ENCODE measurements at places on chromosomes 2 and 18. TPM values are rescaled to one million over a fixed set of nuclear protein-coding genes. Genes with fewer than 3 reads are reported as not detected.

The POTEC gene
- total RNA-seq, result not detected

The CFAP210 gene
- total RNA-seq, result not detected

GRCh38 chr2:71313016-71313766, 18.4 kb upstream of the ZNF638 start:
- no peaks in the 10 kb centered on the region for H3K27me3 ChIP-seq
- no peak overlapping the region for H3K27ac ChIP-seq
- no peaks in the 10 kb centered on the region for H3K36me3 ChIP-seq
- no peak overlapping the region for H3K4me3 ChIP-seq
- peaks cover 6% of the 10 kb centered on the region for H3K4me1 ChIP-seq

The SLC35G4 gene
- total RNA-seq, result not detected

The CHRNA1 gene
- 0.33 TPM for total RNA-seq

GRCh38 chr18:68121826-68122225, 593.1 kb downstream of the TMX3 start:
- no peak overlapping the region for H3K27ac ChIP-seq
- no peaks in the 10 kb centered on the region for H3K27me3 ChIP-seq
- no peak for DNase-seq
- no peaks in the 10 kb centered on the region for H3K4me1 ChIP-seq
- H3K36me3 ChIP-seq, result no peaks in the 10 kb centered on the region
- H3K4me3 ChIP-seq, result no peak overlapping the region

- no peaks in the 10 kb centered on the region for H3K27me3 ChIP-seq
- no peak overlapping the region for H3K27ac ChIP-seq
- peaks cover 2% of the 10 kb centered on the region for H3K4me1 ChIP-seq
- no peak for DNase-seq
- no peak overlapping the region for H3K4me3 ChIP-seq
Measured at GRCh38 chr2:39737661-39738060, 41.4 kb downstream of the THUMPD2 start.

GRCh38 chr2:137872577-137872976, 91.7 kb upstream of the HNMT start:
- no peak overlapping the region for H3K4me3 ChIP-seq
- H3K27me3 ChIP-seq, result no peaks in the 10 kb centered on the region
- no peak for DNase-seq
- no peaks in the 10 kb centered on the region for H3K4me1 ChIP-seq
- H3K27ac ChIP-seq, result no peak overlapping the region
- H3K36me3 ChIP-seq, result no peaks in the 10 kb centered on the region

- H3K27ac ChIP-seq, result no peak overlapping the region
- H3K4me3 ChIP-seq, result no peak overlapping the region
- H3K27me3 ChIP-seq, result no peaks in the 10 kb centered on the region
- H3K36me3 ChIP-seq, result no peaks in the 10 kb centered on the region
Measured at GRCh38 chr18:58668897-58669296, 2.4 kb upstream of the MALT1 start.

DNA sequence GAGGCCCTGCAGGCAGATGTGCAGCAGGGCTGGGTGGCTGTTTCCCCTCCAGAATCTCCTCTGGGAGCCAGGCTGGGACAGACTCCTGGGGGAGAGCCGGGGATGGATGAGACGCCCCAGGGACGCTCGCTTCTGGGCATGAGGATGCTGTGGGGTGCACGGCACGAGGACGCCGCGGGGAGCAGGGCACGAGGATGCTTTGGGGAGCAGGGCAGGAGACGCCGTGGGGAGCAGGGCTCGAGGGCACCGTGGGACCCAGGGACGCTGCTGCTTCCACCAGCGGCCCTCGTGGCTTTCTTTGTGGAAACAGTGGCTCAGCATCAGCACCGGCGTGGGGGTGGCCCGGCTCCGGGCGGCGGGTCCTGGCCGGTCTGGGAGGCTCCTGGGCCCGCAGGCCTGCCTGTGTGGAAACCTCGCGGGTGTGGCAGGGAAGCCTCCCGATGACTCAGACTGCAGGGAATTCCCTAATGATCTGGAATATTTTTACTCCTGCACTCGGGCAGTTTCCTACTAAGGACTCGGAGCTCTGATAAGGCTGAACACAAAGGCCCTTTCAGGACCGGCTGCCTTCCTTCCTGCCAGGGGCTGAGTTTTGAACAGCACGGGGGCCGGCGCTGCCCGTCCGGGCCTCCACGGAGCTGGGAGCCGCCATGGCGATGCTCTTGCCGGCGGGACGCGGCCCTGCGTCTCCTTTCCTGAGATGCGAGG, 62.6 kb downstream of the NFATC1 start:
- peaks cover 51% of the 10 kb centered on the region for H3K4me1 ChIP-seq
- no peaks in the 10 kb centered on the region for H3K27me3 ChIP-seq
- H3K27ac ChIP-seq, result peak overlapping the region; percentile 89
- peak; percentile 76 for DNase-seq

DNA sequence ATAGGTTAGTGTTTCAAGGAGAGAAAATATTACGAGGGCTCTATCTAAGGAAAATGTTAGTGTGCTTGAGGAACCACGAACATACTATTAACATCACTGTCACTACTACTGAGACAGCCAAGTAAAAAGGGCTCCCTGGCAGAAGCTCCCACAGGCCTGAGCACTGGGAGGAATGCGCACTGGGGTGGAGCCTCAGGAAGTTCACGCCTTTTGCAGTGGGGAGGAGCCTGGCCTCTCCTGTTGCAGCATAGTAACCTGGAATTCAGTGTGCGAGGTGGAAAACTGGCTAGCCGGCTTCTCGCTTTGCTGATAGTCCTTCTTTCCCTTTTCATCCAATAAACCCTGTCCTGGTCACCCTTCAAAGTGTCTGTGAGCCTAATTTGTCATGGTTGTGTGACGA, 250.3 kb downstream of the ERBB4 start:
- peaks cover 2% of the 10 kb centered on the region for H3K4me1 ChIP-seq

The FBXO15 gene
- total RNA-seq, result not detected

DNA sequence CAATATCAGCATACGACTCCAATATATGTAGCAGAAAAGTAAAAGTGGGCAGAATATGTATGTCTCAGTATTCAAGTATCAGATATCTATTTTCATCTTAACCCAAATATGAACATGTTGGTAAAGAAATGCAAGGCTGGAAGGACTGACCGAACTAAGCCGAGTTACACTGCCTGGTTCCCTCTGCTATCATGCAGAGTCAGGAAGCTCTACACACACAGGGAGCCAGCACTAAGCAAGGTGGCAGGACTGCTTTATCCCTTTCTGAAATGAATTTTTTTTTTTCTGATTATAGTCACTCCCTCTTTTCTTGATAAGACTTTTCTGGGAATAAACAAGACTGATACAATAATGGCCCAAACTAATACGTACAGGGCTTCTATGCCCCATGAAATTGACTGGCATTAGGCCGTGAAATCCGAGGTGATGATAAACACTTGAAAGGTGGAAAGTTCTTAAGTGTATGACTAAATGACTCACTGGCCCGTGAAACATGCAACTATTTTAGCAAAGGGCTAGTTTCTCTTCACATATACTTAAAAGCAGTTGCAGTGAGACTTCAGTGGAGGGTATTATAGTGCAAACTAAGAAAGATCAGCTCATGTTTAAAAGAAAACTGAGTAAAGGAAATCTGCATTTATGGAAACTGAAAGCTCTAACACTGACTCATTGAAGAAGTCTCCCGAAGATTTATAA, 14.9 kb downstream of the DPP4 start:
- H3K36me3 ChIP-seq, result peaks cover 16% of the 10 kb centered on the region
- no peaks in the 10 kb centered on the region for H3K27me3 ChIP-seq
- H3K4me3 ChIP-seq, result no peak overlapping the region
- H3K27ac ChIP-seq, result peak overlapping the region; percentile 0
- no peak for DNase-seq
- H3K4me1 ChIP-seq, result peaks cover 18% of the 10 kb centered on the region

GRCh38 chr2:224908818-224909217, 133.4 kb downstream of the DOCK10 start:
- H3K4me3 ChIP-seq, result no peak overlapping the region
- H3K4me1 ChIP-seq, result peaks cover 13% of the 10 kb centered on the region
- no peaks in the 10 kb centered on the region for H3K27me3 ChIP-seq
- DNase-seq, result no peak
- no peaks in the 10 kb centered on the region for H3K36me3 ChIP-seq
